ENCODE measurements at places on chromosomes 3 and 15.

GRCh38 chr15:66302489-66303278, 9.3 kb downstream of the DIS3L start:
- DNase-seq, result no peak

GRCh38 chr3:45785605-45786150, 10.7 kb downstream of the SLC6A20 start:
- no peak for DNase-seq

DNA sequence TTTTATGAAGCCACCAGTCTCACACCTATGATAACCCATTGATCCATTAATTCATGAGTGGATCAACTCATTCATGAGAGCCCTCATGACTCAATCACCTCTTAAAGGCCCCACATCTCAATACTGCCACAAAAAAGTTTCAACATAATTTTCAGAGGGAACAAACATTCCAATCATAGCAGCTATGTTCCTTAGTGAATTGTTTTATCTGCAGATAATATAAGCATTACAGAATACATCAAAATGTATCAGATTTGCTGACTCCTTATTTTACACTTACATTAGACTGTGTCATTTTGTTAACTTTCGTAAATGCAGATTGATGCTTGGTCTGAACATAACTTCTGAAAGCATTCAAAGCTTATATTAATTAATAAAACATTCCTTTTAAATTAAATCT, 155.3 kb upstream of the MBNL1 start:
- DNase-seq, result no peak

DNA sequence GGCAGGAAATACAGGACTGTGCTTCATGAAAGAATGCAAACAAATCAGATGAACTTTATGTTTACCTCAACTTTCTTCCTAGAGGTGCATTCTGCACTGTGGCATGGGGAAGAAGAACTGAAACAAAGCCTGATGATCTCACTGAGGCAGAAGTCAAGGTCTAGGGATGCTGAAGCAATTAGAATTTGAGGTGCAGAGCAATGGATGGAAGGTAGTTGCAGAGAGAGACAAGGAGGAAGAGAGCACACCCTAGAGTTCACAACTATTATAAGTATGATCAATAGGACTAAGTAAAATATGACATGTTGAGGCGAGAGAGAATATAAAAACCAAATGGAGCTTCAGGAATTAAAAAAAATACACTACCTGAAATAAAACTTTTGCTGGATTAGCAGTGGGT, 420.1 kb downstream of the EDEM1 start:
- no peak for DNase-seq

GRCh38 chr3:114112696-114113095, 56.2 kb downstream of the QTRT2 start:
- no peak for DNase-seq

GRCh38 chr3:103136621-103137020, 701.8 kb downstream of the ZPLD1 start:
- DNase-seq, result no peak

GRCh38 chr3:45711931-45712330, 22.7 kb downstream of the SACM1L start:
- no peak for DNase-seq

- no peak for DNase-seq
These were observed 21.7 kb downstream of the RAB8B start for GRCh38 chr15:63211092-63211490.

DNA sequence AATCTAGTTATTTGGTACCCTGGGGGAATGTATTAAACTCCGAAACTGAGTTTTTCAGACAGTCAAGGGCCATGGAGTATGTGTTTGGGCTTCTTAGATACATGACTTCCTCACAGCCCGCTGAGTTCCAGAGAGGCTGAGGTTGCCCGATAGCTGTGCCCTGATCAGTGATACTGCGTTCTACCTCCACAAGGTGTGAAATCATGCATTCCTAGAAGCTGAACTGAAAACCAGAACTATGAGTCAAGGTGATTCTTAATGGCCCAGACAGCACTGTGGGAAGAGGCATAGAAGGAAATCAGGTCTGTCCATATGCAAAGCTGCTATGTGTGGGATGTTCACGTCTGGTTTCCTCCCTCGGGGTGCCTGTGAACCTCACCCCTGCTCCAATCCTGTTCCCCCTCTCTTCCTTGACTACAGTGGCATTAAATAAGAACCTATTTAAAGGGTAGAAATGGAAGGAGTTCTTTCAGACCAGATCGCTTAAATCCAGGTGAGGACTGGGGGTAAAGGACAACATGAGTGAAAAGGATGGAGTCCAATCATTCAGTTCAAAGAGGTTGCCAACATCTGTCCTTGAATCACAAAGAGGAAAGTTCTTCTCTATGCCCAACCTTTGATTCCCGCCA, 74.3 kb downstream of the MYO1E start:
- peak; percentile 17 for DNase-seq

GRCh38 chr15:88586401-88587162, 34.6 kb upstream of the AEN start:
- no peak for DNase-seq

DNA sequence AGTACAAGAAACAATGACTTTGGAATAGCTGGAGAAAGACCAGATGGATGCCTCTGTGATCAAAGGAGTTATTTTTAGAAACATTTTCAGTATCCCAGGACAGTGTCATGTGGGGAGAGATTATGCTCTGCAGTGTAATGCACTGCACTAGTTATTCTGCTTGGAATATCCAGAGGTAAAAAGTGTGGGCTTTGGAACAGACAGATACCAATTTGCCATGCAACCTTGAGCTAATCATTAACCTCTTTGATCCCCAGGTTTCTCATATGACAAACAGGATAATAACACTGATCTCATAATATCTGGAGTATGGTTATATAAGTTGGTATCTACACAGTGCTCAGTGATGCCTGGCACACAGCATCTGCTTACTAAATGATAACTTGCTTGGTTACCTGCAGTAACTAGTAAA, 12.2 kb upstream of the SLC7A14 start:
- DNase-seq, result no peak

- DNase-seq, result no peak
These were observed 247.8 kb upstream of the FEZF2 start for GRCh38 chr3:62621176-62621575.

DNA sequence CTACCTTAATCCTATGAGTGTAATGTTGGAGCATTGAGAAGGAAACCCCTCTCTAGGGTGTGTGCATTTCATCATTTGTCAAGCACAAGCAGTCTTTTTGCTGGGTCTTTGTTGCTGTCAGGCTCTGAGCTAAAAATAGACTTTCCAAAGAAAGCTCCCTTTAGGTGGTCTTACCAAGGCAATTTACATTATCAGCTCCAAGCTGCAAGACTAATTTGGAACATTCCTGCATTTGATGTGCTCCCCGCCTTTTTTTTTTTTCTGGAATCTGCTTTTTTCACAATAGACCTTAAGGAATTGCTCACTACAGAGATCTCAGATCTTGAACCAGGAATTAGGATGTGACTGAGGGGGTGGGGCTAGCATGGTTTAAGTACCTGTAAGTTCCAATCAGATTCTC, 60.6 kb upstream of the STAC start:
- no peak for DNase-seq

DNA sequence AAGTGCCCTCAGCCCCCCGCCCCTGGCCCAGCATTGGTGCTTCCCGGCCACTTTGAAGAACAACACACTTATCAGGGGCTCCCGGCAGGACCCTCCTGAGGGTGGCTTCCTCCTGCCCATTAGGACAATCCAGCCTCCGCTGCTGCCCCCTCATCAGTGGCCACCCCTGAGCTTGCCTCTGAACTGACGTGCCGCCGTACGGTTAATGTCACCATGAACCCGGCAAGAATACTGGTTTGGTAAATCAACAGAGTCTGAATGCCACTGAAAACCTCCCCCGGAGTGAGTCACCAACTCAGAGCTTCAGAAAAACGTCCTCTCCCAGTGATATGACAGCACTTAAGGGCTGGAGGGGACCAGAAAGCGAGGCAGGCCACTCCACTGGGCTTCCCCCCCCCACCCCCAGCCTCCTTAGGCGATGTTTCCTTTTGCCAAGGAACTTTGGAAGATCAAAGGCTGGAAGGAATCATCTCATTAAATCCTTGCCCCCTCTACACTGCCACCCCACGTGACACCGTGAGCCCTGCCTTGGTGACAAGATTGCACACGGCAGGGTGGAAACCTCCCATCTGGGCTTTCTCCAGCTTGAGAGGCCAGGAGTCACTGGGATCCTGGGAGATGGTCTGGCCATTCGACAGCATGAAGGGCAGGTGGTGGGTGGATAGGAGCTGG, 142.1 kb downstream of the NUP210 start:
- DNase-seq, result no peak

- no peak for DNase-seq
These were observed 29.1 kb downstream of the SLC6A6 start for GRCh38 chr3:14431452-14431916.

DNA sequence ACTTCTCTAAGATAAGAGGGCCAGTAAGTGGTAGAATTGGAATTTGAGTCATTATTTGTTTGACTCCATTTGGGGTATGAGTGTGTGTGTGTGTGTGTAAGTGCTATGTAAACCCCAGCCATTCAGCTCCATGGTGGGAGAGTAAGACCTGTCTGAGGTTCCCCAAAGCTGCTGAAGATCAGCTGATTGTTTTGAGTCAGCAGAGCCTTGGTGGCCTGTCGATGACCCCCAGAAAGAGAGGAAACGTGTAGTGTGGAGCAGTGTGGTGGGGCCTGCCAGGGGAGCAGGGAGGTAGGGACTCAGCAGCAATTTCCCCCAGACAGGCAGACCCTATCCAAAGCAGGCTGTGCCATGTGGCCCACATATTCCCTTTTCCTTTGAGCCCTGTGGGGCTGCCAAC, 5.3 kb downstream of the DVL3 start:
- no peak for DNase-seq

DNA sequence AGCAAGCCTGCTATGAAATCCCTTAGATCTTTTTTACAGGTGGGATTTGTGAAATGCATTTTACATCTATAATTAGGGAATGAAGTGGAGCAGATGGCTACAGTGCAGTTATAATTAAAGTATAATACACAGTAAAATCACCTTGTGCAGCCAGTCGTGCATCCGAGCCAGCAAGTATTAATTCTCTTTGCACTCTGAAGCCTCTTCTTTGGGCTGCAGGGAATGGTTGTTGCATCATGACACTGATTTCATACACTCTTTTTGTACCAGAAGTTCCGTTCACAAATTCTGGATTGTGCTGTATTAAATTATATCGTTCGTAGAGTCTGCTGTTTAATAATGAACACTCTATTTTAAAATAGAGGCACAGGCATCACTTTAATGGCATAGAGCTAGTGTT, 28.7 kb upstream of the TP63 start:
- no peak for DNase-seq

- DNase-seq, result peak; percentile 35
These were observed 643 bp downstream of the ABCC5 start for GRCh38 chr3:184016811-184017671.

DNA sequence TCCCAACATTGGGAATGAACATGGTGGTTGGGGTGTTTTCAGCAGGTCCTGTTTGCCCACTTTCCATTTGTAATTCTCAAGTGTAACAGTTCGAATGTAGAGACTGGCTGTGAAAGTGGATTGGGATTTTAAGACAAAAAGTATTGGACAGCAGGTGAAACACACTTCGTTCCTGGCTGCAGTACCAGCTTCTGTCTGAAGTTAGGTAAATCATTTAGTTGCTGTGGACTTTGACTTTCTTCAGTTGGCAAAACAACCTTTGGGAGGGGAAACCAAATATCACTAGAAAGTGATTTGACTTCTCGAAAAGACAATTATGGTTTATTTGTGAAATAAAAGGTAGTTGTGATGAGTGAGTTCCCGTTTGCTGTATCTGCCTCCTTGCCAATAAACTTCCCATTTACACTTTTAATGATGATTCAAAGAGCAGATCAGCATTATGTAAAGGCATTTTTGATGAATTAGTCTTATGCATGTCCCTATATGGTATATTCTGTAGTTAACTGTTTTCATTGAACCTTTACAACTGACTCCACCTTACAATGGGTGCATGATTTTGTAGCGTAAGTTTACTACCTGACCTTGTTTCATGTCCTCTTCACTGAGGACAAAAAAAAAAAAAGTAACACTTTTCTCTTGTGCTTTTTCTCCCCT, 34.0 kb downstream of the FNDC3B start:
- DNase-seq, result no peak

DNA sequence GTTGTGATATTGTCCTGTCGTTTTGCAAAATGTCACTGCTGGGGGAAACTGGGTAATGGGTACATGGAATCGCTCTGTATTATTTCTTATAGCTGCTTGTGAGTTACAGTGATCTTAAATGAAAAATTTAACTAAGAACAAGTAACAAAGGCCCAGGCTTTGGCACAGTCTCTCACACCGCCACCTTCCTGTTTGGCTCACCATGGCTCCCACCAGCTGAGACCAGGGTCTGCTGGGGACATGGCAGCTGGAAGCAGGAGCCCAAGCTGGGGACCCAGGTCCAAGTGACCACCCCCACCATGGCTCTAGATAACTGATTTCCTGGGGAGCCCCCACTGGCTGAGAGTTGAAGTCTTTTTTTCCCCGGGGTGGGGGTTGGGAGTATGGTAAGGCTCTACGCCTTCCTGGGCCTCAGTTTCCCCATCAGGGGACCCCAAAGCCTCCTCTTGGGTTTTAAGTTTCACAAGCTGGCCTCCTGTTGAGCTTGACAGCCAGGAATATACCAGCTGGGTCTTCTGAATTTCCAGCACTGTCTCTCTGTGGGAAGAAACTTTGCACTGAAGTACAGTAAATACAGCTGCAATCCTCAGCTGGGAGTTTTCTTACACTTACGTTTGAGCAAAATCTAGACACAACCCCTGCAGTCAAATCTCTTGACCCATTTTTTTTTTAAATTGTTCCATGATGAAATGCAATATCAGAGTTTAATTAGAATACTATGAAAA, 26.1 kb downstream of the ABTB1 start:
- DNase-seq, result no peak

DNA sequence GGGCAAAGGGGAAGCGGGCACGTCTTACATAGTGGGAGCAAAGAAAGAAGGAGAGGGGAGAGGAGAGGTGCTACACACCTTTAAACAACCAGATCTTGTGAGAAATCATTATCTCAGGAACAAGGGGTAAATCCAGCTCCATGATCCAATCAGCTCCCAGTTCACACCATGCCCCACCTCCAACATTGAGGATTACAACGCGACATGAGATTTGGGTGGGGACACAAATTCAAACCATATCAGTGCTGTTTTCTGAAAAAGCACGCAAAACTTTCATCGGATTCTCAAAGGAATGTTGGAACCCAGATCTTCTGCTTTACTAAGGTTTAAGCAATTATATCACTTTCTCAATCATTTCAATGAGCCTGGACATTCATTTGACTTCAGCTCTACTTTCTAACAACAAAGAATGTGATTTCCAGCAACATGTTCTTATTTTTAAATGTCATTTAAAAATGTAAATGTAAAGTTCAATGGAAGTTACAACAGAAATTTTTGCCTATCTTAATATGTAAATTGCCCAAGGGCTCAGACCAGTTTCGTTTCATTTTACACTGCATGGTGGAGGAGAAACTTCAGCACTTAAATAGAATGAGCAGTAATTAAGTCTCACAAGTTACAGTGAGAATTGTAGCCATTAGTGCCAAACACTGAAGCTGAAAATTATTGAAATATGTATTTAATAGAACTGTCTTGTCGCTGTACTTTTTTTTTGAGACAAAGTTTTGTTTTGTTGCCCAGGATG, 8.4 kb upstream of the CCDC54 start:
- no peak for DNase-seq
